Dermis lymphatic vessel endothelial cell (primary cell): ENCODE measurements at places on chromosomes 2 and 18. TPM values are rescaled to one million over a fixed set of nuclear protein-coding genes. Genes with fewer than 3 reads are reported as not detected.

The XIRP2 gene
- under 0.01 and 0.09 TPM in 2 replicates for total RNA-seq

The ALK gene
- total RNA-seq = not detected in 2 replicates

The PKDCC gene
- total RNA-seq = 4.4 and 6.3 TPM in 2 replicates

The PRKRA gene
- 30.1 and 33.6 TPM in 2 replicates for total RNA-seq

The POTEJ gene
- 0.26 and 1.1 TPM in 2 replicates for total RNA-seq

The POTEC gene
- total RNA-seq = not detected in 2 replicates

The CAPN10 gene
- total RNA-seq = 23.2 and 26.7 TPM in 2 replicates

The RAPGEF4 gene
- 18.8 and 23.8 TPM in 2 replicates for total RNA-seq

The SNTG2 gene
- total RNA-seq = 0.26 and 0.33 TPM in 2 replicates

The LOXHD1 gene
- 0.11 and 0.26 TPM in 2 replicates for total RNA-seq

The TMEM182 gene
- 0.22 and 1.0 TPM in 2 replicates for total RNA-seq

The NCOA1 gene
- 10.1 and 11.3 TPM in 2 replicates for total RNA-seq

The IL36RN gene
- total RNA-seq = not detected in 2 replicates

The DSG4 gene
- total RNA-seq = not detected in 2 replicates

The PJVK gene
- 0.69 and 0.76 TPM in 2 replicates for total RNA-seq

The FKBP1B gene
- total RNA-seq = 8.7 and 10.5 TPM in 2 replicates

The HAAO gene
- not detected in 2 replicates for total RNA-seq
